SJCRH30 (cell line): ENCODE measurements at places on chromosomes 5 and 9. TPM values are rescaled to one million over a fixed set of nuclear protein-coding genes. Genes with fewer than 3 reads are reported as not detected.
A peak's percentile ranks its signal among the peaks of the same experiment; 100 is the strongest.

GRCh38 chr5:137234973-137235943 is 263.9 kb downstream of the SPOCK1 start:
- no peaks in the 10 kb centered on the region for H3K27me3 ChIP-seq
- H3K36me3 ChIP-seq: no peaks in the 10 kb centered on the region
- no peaks in the 10 kb centered on the region for H3K4me1 ChIP-seq

DNA sequence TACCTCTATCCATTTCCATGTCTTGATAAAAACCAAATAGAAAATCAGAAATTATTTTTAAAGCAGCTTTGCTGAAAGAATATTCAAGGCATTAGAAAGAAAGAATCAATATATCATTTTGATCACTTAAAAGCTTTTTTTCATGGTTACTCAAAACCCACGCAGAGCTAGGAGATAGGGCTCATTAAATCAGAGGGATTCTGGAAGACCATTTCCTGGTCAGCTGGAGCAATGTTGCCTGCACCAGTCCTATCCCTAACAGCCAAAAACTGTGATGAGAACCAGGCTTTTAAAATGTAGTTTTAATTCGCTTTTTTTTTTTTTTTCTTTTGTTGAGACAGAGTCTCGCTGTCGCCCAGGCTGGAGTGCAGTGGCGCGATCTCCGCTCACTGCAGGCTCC is 72.3 kb downstream of the ARSB start:
- no peaks in the 10 kb centered on the region for H3K36me3 ChIP-seq
- peaks cover 27% of the 10 kb centered on the region for H3K4me1 ChIP-seq
- no peak overlapping the region for H3K4me3 ChIP-seq
- DNase-seq: no peak

- H3K27ac ChIP-seq: no peak overlapping the region
- no peak for DNase-seq
- H3K27me3 ChIP-seq: no peaks in the 10 kb centered on the region
- H3K36me3 ChIP-seq: no peaks in the 10 kb centered on the region
Measured at GRCh38 chr5:13567819-13568218, 376.7 kb downstream of the DNAH5 start.

DNA sequence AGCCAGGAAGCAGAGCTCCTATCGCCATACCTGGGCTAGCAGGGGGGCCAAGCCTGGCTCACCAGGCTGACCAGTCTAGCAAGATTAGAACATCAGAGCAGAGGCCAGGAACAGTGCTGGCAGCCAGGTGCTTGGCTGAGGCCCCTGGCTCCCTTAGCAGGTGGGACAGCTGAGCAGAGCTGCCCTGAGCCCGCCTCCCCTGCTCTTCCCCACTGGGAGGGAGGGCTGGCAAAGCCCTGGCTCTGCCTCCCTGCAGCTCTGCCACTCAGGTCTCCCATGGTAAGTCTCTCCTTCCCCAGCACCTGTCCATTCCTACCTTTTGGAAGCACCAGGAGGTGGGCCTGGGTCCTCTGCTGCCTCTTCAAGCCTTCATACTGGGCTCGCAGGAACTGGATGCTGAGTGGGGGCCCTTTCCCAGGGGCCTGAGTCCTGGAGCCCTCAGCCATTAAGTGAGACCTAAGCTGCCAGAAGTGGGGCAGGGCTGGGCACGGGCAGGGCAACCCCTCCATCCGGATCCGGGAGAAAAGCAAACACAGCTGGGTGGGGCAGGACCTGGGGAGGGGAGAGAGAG is 803 bp downstream of the C9orf152 start:
- H3K27ac ChIP-seq: no peak overlapping the region
- H3K36me3 ChIP-seq: no peaks in the 10 kb centered on the region

GRCh38 chr9:30504502-30504905 is 1879.9 kb upstream of the ACO1 start:
- no peak overlapping the region for H3K4me3 ChIP-seq
- H3K36me3 ChIP-seq: no peaks in the 10 kb centered on the region
- no peaks in the 10 kb centered on the region for H3K27me3 ChIP-seq
- no peaks in the 10 kb centered on the region for H3K4me1 ChIP-seq
- H3K27ac ChIP-seq: no peak overlapping the region

GRCh38 chr5:174514983-174515394 is 209.4 kb upstream of the MSX2 start:
- no peaks in the 10 kb centered on the region for H3K27me3 ChIP-seq
- no peaks in the 10 kb centered on the region for H3K4me1 ChIP-seq
- DNase-seq: no peak
- H3K27ac ChIP-seq: no peak overlapping the region
- H3K36me3 ChIP-seq: no peaks in the 10 kb centered on the region

GRCh38 chr5:95075111-95075510 is 209.8 kb downstream of the MCTP1 start:
- H3K27ac ChIP-seq: no peak overlapping the region
- H3K4me1 ChIP-seq: no peaks in the 10 kb centered on the region
- no peaks in the 10 kb centered on the region for H3K36me3 ChIP-seq
- H3K4me3 ChIP-seq: no peak overlapping the region

DNA sequence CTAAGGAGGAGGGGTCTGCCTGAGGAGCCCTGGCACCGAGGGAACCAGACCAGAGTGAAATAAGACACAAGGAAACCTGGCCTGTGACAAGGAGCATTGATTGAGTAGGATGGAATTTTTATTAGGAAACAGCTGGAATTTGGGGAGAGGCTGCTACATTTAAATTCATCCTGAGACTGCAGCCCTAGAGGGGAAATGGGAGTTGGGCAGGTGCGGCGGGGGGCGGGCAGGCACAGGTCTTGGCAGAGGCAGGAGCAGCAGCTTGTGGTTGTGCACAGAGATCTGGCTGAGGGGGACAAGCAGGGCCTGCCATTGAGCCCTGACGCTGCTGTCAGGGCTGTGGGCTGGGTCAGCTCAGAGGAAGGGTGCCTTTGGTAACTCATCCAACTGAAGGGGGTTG is 71.6 kb downstream of the PCDH1 start:
- H3K27ac ChIP-seq: no peak overlapping the region
- no peak for DNase-seq
- no peak overlapping the region for H3K4me3 ChIP-seq
- no peaks in the 10 kb centered on the region for H3K4me1 ChIP-seq

DNA sequence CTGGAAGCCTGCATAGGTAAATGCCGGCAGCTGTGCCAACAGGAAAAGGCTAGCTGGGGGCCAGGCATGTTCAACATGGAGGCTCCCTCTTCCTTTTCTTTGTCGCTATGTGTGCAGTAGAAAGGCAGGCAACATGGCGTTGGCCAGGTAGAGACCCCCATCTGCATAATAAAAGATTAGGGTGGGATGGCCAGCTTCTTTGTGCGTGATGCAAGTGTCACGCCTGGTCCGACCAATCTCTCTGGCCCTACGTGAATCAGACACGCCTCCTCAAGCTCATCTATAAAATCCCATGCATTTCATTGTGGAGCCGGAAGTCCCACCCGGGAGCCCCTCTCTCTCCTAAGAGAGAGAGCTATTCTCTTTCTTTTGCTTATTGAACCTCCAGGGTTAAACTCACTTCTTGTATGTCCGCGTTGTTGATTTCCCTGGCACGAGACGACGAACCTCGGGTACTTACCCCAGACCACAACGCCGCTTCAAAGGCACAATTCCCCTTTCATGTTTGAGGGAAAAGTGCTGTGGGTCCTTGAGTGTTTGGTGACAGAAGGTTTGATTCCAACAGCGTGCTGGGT is 25.0 kb upstream of the C5orf47 start:
- H3K27me3 ChIP-seq: no peaks in the 10 kb centered on the region
- H3K4me3 ChIP-seq: peak overlapping the region; percentile 63
- peaks cover 13% of the 10 kb centered on the region for H3K4me1 ChIP-seq
- no peaks in the 10 kb centered on the region for H3K36me3 ChIP-seq
- DNase-seq: peak; percentile 79

DNA sequence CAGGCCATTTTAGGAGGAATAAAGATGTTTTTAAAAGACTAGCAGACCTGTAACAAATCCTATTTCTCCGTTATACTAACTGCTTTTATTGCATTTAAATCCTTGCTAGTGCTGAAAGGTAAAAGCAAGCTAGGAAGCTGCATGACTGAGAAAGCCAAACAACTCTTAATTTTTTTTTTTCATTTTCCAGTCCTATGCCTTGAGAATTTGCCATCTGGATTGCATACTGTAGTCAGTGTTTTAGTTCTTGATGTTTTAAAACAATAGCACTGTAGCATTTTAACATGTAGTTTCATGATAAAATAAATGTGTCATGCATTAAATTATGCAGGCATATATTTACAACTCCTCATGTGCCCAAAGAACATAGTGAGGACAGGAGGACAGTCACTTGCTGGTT is 108.4 kb upstream of the FGF10 start:
- DNase-seq: no peak
- H3K4me3 ChIP-seq: no peak overlapping the region
- no peaks in the 10 kb centered on the region for H3K27me3 ChIP-seq
- H3K36me3 ChIP-seq: no peaks in the 10 kb centered on the region
- no peaks in the 10 kb centered on the region for H3K4me1 ChIP-seq
- no peak overlapping the region for H3K27ac ChIP-seq

- no peaks in the 10 kb centered on the region for H3K36me3 ChIP-seq
- H3K4me1 ChIP-seq: no peaks in the 10 kb centered on the region
- H3K27ac ChIP-seq: no peak overlapping the region
- DNase-seq: no peak
- no peaks in the 10 kb centered on the region for H3K27me3 ChIP-seq
- no peak overlapping the region for H3K4me3 ChIP-seq
Measured at GRCh38 chr5:129739773-129740172, 8.1 kb upstream of the MINAR2 start.

- no peaks in the 10 kb centered on the region; the same call in 1 of the 2 replicates for H3K27me3 ChIP-seq
- H3K4me3 ChIP-seq: no peak overlapping the region
- no peak overlapping the region for H3K27ac ChIP-seq
- no peaks in the 10 kb centered on the region for H3K36me3 ChIP-seq
- no peaks in the 10 kb centered on the region for H3K4me1 ChIP-seq
- no peak for DNase-seq
Measured at GRCh38 chr5:169171515-169171914, 129.4 kb downstream of the SLIT3 start.

DNA sequence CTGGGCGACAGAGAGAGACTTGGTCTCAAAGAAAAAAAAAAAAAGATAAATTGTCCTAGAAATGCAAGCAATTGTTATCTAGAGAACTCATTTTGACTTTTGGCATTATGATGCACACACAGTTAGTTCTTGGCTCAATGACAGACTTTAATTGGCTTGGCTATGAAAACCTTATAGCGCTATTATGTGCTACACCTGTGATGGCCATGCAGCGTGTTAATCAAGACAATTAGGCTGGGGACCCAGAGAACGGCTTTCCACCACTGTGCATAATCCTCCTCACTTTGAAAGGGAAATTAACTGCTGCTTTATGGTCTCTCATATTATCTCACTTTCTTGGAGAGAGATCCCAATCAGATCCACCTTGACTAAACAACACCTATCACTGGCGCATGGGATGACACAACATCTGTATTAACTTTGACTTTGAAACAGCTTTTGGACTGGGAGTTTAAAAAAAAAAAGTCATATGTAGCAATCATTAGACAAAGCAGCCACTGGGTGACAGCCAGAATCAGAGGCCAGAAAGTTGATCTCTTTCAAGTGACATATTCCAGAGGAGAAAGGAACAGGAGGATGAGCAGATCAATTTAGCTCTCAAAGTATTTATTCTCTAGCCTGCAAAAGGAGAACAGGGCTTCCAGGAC is 132.5 kb downstream of the PPP2R2B start:
- H3K4me1 ChIP-seq: peaks cover 3% of the 10 kb centered on the region; the same call in 1 of the 2 replicates
- H3K27ac ChIP-seq: no peak overlapping the region

DNA sequence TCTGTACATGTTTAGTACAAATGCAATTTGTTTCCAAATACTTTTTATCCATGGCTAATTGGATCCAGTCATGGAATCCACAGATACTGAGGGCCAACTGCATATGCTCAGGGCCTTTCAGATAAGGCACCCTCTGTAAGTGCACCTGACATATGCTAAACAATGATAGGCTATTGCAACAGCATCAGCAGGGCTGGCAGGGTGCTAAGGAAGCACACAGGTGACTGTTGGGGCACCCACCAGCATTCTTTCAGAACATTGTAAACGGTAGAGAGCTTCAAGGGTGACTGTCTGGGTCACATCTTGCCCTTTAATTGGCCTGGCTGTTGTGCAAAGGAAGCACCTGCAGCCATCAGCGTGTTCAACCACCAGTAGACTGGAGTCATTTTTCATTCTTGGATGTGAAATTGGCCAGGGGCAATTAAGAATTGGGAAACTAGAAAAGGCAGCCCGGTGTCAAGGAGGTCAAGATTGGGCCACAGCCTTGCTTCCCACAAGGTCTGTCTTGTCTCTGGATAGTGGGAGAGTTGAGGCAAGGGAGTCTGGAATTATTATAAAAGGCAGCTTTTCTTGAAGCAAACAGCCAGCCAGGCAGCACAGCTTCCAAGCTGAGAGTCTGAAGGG is 129.3 kb upstream of the RAI14 start:
- no peak for DNase-seq
- H3K4me3 ChIP-seq: no peak overlapping the region
- H3K36me3 ChIP-seq: no peaks in the 10 kb centered on the region
- H3K27me3 ChIP-seq: no peaks in the 10 kb centered on the region

- no peak overlapping the region for H3K27ac ChIP-seq
- H3K4me1 ChIP-seq: no peaks in the 10 kb centered on the region
- no peaks in the 10 kb centered on the region for H3K36me3 ChIP-seq
- no peak for DNase-seq
Measured at GRCh38 chr5:74953937-74954720, 87.9 kb upstream of the FAM169A start.

DNA sequence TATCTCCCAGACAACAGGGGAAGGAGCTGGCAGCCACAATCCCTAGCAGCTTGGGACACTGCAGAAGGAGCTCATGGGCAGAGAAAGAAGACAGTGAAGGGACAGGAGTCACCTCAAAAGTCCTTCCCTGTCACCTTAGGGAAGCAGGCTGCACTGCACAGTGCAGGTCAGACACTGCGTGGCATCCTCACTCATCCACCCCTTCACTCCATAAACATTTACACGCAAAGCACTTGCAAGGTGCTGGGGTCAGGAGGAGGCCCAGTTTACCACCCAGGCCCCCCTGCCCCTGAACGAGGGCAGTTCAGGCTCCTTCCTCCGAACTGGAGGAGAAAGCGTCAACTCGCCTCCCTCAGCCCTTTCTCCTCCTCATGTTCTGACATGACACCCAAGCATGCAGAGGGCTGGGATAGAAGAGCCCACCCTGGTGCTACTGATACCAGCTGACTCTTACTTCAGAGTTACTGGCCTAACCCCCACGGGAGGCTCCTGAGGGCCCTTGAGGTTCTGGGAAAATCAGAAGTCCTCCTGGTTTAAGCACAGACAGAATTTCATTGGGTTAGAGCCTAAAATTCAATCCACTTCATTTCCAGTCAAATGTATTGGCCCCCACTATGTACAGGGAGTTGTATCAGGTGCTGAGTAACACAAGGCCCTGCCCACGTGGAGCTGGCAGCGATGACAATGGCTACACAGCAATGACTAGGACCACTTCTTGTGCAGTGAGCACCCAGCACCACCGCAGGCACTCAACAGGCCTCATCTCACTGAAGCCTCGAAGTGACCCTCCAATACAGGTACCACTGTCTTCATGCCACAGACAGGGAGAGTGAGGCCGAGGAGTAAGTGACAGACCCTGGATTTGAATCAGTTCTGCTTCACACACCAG is 70.4 kb downstream of the RAPGEF1 start:
- H3K27ac ChIP-seq: no peak overlapping the region
- DNase-seq: no peak
- no peak overlapping the region for H3K4me3 ChIP-seq
- peaks cover 7% of the 10 kb centered on the region for H3K36me3 ChIP-seq
- no peaks in the 10 kb centered on the region for H3K27me3 ChIP-seq

The CSF2 gene
- not detected in 2 replicates for total RNA-seq

The C9orf43 gene
- 0.69 and 0.96 TPM in 2 replicates for total RNA-seq

The PCDHB13 gene
- 3.0 and 3.2 TPM in 2 replicates for total RNA-seq

The MYMK gene
- total RNA-seq: 1.1 and 2.0 TPM in 2 replicates

The PIGO gene
- 9.7 and 10.1 TPM in 2 replicates for total RNA-seq

The NEURL1B gene
- 17.8 and 18.8 TPM in 2 replicates for total RNA-seq

The TAF1L gene
- total RNA-seq: 0.02 TPM in 1 of 2 replicates, not detected in the other

The PTAR1 gene
- 76.3 and 85.5 TPM in 2 replicates for total RNA-seq
